A172 (cell line): ENCODE measurements at places on chromosomes 4 and X.

DNA sequence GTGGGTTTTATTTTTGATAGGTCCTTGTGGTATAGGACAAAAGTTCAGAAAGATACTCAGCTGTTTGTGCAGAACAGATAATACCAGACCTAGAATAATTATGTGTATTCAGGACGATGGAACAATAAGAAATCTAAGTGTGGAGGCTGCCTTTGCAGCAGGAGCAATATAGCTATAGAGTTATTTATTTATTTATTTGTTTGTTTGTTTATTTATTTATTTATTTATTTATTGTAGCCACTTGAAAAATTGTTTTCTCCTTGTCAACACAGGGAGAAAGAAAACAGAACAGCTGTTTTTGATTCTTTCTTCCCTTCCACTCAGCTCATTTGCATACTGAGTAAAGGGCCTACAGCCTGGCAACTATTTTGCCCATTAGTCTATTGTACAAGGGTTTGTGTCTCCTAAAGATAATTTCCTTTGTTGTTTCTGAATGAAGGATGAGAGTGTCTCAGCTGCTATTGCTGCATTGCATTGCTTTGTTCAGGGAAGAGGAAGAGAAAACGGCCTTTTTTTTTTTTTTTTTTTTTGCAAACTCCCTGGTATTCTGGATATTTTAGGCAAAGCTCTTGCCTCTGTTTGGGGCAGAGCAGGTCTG, 56.0 kb upstream of the ESX1 start:
- DNase-seq: no peak

GRCh38 chr4:38768968-38769394, 13.8 kb downstream of the TLR10 start:
- DNase-seq: no peak

- DNase-seq: no peak
Measured at GRCh38 chr4:61298178-61298740, 98.1 kb downstream of the ADGRL3 start.

DNA sequence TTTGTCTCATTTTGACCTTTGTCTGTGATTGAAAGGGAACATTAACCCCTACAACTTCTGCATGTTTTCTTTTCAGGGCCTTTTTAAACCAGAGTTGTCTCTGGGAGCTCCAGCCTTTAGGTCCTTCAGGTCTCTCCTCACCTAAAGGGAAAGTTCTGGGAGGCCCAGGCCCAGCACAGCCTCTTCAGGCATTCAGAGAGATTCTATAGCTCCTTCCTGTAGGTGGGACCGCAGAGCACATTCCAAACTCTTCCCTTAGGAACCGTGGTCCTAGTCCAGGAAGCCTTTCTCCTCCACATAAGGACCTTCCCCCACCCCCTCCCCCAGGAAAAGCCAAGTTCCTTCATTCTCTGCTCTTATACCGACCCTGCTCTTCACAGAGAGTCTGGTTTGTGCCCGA, 14.9 kb downstream of the NKX6-1 start:
- DNase-seq: no peak

- no peak for DNase-seq
Measured at GRCh38 chr4:168981942-168982341, 28.1 kb downstream of the CBR4 start.

GRCh38 chr4:155025762-155026457, 182.5 kb upstream of the NPY2R start:
- DNase-seq: peak; percentile 7

GRCh38 chr4:575281-576141, 584 bp downstream of the TMEM271 start:
- no peak for DNase-seq

- DNase-seq: peak; percentile 77
Measured at GRCh38 chr4:21765810-21766407, 182.7 kb downstream of the KCNIP4 start.

DNA sequence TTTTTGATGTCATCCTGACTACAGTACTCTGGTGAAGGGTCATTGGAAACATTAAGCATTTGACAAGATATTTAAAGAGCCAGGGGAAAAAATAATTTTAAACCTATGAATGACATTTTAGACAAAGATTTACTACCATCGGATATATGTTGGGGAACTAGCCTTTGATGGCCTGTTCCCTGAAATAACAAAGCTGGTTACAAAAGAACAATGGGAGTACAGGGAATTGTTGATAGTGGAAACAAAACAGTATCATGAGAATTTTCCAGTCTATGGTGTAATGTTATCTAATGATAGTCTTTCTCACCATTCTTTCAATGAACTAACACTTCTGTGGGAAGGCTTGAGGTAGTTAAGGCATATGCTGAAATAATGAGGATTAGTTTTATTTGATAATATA, 125.9 kb upstream of the KLHL4 start:
- no peak for DNase-seq

GRCh38 chrX:82092307-82092706, 890.4 kb downstream of the SH3BGRL start:
- DNase-seq: no peak

DNA sequence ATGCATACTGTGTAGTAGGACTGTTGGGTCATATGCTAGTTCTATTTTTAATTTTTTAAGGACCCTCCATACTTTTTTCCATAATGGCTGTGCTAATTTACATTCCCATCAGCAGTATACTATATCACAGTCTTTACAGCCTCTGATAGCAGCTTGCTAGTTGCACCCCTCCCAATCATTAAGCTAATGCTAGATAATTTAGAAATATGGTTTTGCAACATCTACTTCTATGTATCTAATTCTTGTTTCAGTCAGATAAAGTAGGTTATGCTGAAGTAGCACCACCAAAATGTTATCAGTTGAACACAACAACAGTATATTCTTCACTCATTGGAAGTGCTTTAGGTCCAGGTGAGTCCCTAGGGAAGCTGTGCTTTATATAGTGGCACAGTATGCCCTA, 522.7 kb upstream of the HTR2C start:
- no peak for DNase-seq

GRCh38 chr4:122622400-122622799, 1.5 kb upstream of the IL21 start:
- DNase-seq: no peak

DNA sequence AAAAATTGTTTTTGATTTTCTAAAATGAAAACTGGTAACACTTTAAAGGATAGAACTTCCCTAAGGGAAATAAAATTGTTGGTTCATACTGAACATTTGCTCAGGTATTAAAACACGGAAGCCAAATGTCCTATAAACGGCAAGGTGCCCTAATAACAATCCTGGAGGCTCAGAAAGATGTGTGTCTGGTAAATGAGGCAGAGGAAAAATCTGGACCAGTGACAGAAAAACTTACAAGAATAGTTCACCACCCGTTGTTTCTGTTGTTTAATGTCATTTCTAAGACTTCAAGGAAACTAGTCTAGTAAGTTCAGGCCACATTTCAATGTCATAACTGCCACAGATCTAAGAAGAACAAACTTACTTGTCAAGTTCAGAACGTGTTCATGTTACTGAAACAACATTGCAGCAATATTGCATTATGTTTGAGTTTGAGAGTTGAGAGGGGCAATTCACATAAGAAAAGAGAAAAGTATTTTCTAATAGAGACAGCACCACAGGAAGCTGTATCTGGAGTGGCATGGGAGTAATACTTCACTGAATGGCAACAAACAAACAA, 476.6 kb downstream of the GRXCR1 start:
- no peak for DNase-seq

DNA sequence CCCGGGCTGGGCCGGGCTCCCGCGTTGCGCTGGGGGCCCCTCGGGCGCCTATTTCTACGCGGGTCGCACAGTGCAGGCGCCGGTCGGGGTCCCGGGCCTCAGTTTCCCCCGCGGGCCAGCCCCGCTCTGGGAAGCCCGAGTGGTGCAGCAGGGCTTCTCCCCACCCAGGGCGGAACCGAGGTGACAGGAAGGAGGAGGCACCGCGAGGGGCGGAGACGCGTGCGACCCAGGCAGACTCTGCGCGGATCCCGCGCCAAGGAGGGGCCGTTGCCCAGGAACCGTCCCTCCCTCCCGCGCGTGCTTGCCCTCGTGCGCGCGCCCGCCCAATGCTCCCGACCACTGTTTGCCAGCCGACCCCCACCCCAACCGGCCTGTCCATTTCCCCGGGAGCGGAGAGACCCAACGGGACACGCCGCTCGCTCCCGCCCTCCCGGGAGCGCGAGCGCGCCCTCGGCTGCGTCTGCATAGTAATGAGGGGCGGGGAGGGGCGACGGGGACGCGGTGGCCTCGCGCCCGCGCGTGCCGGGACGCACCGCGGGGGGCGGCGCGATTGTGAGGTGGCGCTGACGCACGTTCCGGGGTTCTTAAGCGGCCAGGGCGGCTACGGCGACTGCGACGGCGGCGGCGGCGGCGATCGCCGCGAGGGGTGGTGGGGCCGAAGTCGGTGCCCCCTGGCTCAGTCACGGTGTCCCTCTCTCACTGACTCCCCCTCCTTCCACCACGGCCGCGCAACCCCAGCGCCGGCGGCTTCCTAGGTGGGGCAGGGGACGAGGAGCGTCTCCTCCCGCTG, at the start of gene CPEB2:
TSS of gene CPEB2 (plus strand) at position 613 of the 790 bp plus-strand sequence. CDS start 193 bp downstream, outside the sequence.
- DNase-seq: peak; percentile 78

GRCh38 chr4:39026096-39026495, 6.1 kb downstream of the TMEM156 start:
- DNase-seq: no peak

DNA sequence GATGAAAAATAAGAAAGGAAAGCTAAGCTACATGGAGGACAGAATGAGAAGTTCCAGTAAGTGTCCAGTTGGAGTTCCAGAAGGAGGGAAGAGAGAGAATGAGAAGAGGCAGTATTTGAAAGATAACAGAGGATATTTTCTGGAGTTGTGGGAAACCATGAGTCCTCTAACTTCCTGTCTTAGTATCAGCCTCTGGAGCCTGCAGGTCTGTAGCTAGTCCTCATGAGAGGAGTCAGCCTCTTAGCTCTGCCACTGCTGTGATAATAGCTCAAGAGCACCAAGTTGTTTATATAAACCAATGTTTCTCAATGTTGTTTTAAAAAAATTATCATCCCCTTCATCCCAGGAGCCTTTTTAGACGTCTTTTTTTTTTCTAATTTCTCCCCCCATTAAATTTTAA, 2.4 kb upstream of the PLAC1 start:
- DNase-seq: no peak

GRCh38 chrX:123846577-123847038, 13.2 kb upstream of the XIAP start:
- DNase-seq: peak; percentile 80

DNA sequence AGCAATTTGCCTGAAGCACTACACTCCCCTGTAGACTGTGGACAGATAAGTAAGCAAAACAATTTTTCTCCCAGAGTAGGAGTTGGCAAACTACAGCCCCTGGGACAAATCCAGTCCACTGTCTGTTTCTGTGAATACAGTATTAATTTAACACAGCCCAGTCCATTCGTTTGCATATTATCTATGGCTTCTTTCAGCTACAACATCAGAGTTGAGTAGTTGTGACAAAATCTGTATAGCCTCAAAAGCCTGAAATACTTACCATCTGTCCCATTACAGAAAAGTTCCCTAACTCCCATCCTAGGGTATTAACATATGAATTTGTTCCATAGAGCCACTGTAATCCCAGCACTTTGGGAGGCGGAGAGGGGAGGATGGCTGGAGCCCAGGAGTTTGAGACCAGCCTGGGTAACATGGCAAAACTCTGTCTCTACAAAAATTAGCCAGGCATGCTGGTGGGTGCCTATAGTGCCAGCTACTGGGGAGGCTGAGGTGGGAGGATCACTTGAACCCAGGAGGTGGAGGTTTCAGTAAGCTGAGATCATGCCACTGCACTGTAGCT, 53.0 kb downstream of the AMELX start:
- no peak for DNase-seq

- no peak for DNase-seq
Measured at GRCh38 chr4:138643827-138644226, 371.8 kb upstream of the NOCT start.

DNA sequence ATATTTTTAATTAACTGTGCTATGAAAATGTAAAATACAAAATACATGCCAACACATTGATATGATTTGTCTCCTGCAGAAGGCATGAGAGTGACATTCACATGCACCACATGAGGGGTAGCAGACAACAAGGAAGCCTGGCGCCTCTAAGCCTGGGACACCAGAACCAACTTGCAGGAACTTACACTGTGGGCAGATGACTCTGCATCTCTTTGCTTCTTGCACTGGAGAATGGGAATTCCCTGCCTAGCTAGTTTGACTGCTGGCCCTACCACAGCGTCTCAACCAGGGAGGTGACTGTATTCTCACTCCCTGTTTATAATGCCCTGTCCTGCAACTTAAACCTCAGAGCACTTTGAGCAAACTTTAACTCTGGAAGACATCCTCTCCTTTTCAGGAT, 40.5 kb downstream of the PAGE2 start:
- DNase-seq: no peak

DNA sequence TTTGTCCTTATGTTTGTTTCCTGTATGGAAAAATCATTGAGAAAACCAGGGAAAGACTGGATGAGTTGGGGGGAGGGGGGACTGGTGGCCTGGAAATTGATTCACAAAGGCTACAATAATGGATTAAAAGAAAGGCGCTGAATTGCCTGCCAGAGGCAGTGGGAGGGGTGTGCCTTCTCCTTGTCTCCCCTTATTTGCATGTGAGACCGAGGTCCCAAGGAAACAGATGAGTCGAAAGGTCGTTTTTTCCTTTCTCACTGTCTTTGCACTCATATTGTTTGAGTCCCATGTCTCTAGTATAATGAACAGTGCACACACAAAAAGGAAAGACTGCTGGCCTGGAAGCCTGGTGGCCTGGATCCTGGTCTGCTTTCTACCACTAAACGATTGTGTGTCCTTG, 86.6 kb upstream of the ZDHHC15 start:
- DNase-seq: no peak

GRCh38 chrX:39759526-39760224, 338.1 kb downstream of the BCOR start:
- peak; percentile 31 for DNase-seq

DNA sequence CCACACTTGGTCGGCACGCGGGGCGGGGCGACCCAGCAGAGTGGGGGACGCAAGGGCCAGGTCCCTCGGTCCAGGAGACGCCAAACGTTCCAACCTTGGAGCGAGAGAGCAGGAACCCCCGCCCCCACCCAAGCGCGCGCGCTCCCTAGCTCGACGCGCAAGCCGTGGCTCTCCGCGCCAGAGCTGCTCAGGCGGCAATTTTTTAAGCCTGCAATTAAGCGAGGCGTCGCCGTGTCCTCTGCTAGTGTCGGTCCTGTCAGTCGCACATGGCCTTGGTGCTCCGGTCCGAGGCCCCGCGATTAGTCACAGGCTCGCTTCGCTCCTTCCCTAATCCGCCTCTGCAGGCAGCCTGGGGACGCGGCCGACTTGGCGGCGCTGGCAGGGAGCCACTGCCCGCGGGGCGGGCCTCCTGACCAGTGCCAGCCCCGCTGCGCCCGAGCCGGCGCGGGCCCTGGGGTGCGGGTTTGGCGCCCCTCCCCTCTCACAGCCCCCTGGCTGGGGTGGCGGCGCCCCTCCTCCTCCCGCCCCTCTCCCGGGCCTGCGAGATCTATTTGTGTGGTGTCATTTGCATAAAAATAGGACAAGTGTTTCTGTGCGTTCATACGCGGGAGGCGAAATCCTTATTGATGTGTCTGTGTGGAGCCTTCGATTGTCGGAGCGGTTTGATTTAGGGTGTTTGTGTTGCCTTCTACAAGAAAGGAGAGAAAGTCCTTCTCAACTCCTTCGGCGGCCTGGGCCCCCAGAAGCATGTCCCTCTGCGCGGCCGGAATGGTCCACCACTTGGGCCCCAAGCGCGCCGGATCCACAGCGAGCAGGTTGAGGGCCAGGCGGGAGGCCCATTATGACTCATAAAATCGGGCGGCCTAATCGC, 9.8 kb upstream of the BCOR start:
- no peak for DNase-seq

GRCh38 chrX:50814701-50815100, 707 bp upstream of the SHROOM4 start:
- no peak for DNase-seq

- DNase-seq: no peak
Measured at GRCh38 chr4:13089659-13089998, 394.5 kb downstream of the RAB28 start.

- no peak for DNase-seq
Measured at GRCh38 chr4:103244251-103244650, 46.1 kb upstream of the CENPE start.
